ENCODE measurements at places on chromosomes 3 and 15. TPM values are rescaled to one million over a fixed set of nuclear protein-coding genes. Genes with fewer than 3 reads are reported as not detected.

GRCh38 chr15:59436774-59437141 lies 1.2 kb upstream of the FAM81A start:
- no peak for DNase-seq

MINAR1 gene
- 0.47 TPM for total RNA-seq

CEMIP gene
- not detected for total RNA-seq

POMGNT2 gene
- total RNA-seq: 5.6 TPM

GRCh38 chr15:58332676-58333400 lies 99.0 kb upstream of the LIPC start:
- no peak for DNase-seq

GRCh38 chr3:32381922-32382321 lies 9.7 kb upstream of the CMTM7 start:
- DNase-seq: no peak

IDH3A gene
- total RNA-seq: 52.2 TPM

- no peak for DNase-seq
Measured at GRCh38 chr3:183341545-183342288, 86.7 kb downstream of the MCF2L2 start.

DNA sequence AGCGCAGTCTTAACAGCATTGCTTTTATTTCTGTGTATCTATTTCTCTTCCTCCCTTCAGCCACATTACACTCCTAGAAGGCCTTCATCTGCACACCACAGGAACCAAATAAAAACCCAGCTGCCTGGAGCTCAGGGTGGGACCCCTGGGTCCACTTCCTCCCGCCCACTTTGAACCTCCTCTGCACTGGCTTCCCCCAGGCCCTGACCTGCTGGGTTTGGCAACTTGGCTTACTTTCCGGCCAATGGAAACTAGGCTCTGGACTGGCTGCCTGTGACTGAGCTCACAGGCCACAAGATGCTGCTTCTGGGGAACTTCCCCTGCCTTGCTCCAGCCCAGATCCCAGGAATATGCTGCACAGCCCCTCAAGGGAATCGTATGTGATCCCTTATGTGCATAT lies 89.8 kb downstream of the SEMA5B start:
- no peak for DNase-seq

All from naive thymus-derived CD8-positive, alpha-beta T cell (primary cell).